ENCODE measurements at places on chromosomes 2 and 18. TPM values are rescaled to one million over a fixed set of nuclear protein-coding genes. Genes with fewer than 3 reads are reported as not detected.

GRCh38 chr2:225310745-225311144 is 88.8 kb upstream of the NYAP2 start:
- no peak for DNase-seq

The FER1L5 gene
- not detected for total RNA-seq

The IL1F10 gene
- total RNA-seq: not detected

GRCh38 chr2:32991091-32991845 is 44.5 kb downstream of the LTBP1 start:
- DNase-seq: no peak

DNA sequence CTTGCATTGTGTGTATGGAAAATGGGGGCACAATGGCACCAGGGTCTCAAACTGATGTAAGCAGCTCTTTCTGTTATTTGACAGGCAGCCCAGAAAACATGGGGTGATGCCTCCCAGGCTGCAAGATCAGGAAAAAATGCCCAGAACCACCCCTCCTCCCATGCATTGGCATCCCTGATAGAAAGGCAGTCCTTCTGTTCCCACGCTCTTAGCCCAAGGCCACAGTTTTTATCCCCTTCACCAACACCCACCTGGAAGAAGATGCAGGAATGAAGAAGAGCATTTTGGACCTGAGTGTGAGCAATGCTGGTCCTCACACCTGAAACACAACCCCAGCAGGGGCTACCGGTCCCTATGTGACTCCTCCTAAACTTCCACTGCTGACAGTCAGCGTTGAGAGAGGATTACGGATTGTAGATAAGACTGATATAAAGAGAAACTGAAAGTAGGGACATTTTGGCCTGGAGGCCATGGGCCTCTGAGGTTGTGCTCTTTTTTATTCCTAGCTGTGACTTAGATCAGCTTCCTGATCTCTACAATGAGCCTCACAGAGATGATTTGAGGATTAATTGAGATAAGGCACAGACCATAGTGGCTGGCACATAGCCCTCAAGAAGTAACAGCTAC is 386.0 kb upstream of the ATP5MC3 start:
- DNase-seq: no peak

- DNase-seq: no peak
Measured at GRCh38 chr2:12314127-12314760, 402.5 kb upstream of the TRIB2 start.

The DYNAP gene
- not detected for total RNA-seq

DNA sequence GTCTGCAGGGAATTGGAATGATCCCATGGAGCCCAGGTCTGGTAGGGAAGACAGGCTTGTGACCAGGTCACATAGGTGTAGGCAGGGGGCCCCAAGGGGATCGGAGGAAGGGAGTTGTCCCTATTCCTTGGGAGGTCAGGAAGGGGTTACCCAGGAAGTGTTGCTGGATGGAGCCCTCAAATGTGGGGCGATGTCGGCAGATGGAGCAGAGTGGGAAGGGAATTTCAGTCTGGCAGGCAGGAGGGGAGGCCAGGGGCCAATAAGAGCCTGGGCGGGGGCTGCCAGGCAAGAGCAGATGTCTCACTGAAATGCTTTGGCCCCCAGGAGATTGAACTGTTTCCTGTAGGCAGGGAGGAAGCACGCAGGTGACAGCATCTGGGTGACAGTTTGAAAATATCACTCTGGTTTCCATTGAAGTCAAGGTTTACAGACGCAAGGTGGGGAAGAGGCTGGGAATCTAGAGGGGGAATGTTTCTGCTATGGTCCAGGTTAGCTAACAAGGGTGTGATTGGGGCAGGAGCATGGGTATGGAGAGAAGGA is 81.5 kb upstream of the SMAD2 start:
- DNase-seq: no peak

GRCh38 chr2:8496617-8497016 is 185.2 kb upstream of the ID2 start:
- DNase-seq: no peak

- no peak for DNase-seq
Measured at GRCh38 chr18:6405237-6406074, 9.3 kb downstream of the L3MBTL4 start.

- no peak for DNase-seq
Measured at GRCh38 chr2:141195087-141195486, 935.7 kb downstream of the LRP1B start.

DNA sequence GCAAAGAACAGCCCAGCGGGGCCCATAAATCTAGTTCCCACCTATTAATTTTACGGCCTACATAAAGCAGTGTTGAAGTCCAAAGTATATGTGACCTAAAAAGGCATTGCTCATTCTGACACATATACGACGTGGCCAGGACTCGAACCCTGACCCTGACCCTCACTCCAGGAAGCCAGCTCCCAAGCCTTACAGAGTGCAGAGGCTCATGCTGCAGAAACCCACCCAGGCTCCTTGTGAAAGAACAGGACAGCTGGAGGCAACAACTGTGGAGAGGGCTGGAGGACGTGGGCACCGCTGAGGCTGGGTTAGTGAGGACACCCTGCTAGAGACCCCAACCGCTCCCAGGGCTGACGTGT is 221.6 kb downstream of the CYP26B1 start:
- no peak for DNase-seq

DNA sequence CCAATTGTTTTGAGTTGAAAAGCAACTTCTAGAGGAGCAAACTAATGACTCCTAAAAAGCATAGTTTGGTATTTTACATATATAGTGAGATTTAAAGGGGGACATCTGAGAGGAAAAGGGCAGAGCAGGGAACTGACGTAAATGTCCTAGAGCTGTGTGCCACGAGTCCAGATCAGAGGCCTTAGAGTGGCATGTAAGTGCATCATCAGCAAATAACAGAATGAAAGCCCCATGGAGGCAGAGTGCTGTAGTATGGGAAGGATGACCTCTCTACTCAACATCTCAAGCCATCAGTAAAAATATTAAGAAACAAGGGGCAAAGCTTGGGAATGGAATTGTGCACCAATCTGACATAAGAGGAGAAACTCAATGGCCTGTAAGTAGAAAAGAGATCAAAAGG is 31.4 kb downstream of the SCG2 start:
- no peak for DNase-seq

DNA sequence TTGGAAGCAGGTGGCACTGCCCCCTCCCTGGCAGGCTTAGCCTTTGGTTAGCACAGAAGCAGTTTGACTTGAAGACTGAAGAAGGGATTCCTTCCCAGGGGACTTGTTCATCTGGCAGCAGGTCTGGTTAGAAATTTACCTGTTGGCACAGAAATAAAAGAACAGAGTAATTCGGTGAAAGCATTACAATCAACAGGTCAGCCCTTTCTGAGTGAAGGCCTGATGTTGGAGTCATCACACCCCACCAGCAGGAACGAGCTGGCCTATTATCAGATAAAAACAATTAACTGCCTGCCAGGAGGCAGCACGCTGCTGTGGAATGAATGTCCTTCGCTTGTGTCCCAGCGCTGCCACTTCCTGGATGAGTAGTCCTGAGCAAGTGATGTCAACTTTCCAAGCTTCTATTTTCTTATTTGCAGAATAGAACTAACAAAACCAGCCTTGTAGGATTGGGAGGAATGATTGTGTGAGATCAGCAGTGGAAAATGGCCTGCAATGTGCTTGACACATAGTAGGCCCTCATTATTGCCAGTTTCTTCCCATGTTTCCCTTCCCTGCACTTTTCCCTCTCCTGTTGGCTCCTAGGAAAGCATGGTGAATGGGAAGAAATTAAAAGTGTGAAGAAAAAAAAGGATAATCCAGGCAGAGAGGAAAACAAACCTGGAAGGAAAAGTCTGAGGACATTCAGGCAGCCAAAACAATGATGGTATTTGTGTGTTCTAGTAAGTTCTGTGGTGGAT is 29.0 kb downstream of the LGALSL start:
- DNase-seq: no peak
